Cardiac muscle cell (in vitro differentiated cells and primary cell): ENCODE measurements at places on chromosomes 5 and 9. TPM values are rescaled to one million over a fixed set of nuclear protein-coding genes. Genes with fewer than 3 reads are reported as not detected.

GRCh38 chr9:98219794-98220370 is 27.4 kb upstream of the CORO2A start:
- no peaks in the 10 kb centered on the region for H3K4me1 ChIP-seq
- no peak for DNase-seq
- no peaks in the 10 kb centered on the region for H3K27me3 ChIP-seq
- H3K4me3 ChIP-seq = no peak overlapping the region
- no peak overlapping the region for H3K27ac ChIP-seq

- no peaks in the 10 kb centered on the region for H3K36me3 ChIP-seq
- no peaks in the 10 kb centered on the region for H3K27me3 ChIP-seq
- no peak overlapping the region for H3K27ac ChIP-seq
- H3K4me1 ChIP-seq = peaks cover 6% of the 10 kb centered on the region
These were observed 194.4 kb upstream of the PTGER4 start for GRCh38 chr5:40485021-40485998.

- no peak overlapping the region for H3K27ac ChIP-seq
- no peak for DNase-seq
- H3K27me3 ChIP-seq = no peaks in the 10 kb centered on the region
These were observed 97.2 kb downstream of the F2RL2 start for GRCh38 chr5:76525956-76526355.

The EGFL7 gene
- 64.1 and 82.9 TPM in 2 replicates for total RNA-seq

The SLC6A7 gene
- not detected in 2 replicates for total RNA-seq

The IQGAP2 gene
- total RNA-seq = 8.7 and 10.8 TPM in 2 replicates

The VCAN gene
- 414 and 618 TPM in 2 replicates for total RNA-seq

The SPATA31D4 gene
- not detected in 2 replicates for total RNA-seq
